ENCODE measurements at places on chromosomes 3 and 15. TPM values are rescaled to one million over a fixed set of nuclear protein-coding genes. Genes with fewer than 3 reads are reported as not detected.

DNA sequence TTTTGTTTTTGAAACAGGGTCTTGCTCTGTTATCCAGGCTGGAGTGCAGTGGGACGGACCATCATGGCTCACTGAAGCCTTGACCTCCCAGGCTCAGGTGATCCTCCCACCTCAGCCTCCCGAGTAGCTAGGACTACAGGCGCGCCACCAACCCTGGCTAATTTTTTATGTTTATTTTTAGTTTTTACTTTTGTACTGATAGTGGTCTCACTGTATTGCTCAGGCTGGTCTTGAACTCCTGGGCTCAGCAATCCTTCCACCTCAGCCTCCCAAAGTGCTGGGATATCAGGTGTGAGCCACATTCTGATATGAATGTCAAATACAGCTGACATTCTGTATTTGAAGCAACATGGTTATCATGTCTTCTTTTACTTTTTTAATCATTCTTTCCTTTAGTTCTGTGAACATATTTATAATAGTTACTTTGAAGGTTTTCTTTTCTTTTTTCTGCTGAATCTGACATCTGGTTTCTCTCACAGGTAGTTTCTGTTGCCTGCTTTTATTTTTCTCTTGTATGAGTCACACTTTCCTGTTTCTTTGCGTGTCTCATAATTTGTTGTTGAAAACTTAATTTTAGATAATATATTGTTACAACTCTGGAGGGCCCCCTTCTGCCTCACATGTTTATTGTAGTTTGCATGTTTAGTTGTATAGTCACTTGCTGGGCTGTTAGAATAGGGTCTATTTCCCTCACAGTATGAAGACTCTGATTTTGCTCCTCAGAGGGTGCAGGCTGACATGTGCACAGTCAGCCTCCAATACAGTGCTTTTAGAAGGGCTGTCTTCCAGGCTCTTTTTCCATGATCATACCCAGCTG, 8.4 kb upstream of the CNTN4 start:
- no peak for DNase-seq

- DNase-seq, result no peak
These were observed 9.3 kb upstream of the SLC12A8 start for GRCh38 chr3:125221831-125222230.

DNA sequence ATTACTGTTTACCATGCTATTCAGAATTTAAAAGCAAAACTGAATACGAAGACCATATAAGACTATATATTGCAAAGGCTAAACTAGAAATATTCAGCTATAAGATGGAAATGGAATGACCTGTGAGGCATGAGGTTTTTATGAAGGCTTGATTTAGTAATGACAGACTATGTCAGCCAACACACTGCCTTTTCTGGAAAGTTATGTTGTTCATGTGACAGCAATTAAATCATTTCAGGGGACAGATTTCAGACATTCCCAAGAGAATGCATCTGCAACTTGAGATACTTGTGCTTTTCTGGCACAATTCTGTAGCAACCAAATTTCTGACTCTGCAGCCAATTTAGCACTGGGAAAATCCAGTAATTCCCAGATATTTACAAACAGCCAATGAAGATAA, 8.6 kb upstream of the GATM start:
- DNase-seq, result no peak

DNA sequence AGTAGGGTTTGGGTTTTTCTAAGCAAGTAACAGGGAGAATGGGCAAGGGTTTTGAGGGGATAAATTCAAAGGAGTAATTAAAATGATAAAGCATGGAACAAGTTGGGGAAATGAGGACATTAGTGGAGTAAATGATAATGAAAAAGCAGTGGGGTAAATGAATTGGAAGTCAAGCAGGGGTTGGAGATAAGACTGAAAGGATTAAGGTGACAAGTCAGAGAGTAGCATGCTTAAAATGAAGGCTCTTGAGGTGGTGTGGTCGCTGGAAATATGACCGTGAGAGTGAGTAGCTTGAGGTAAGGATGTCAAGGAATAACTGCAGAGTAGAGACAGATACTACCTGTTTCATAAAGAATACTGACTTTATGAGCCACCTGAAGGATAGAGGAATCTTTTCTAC, 408.5 kb downstream of the TBC1D5 start:
- DNase-seq, result no peak

ISLR2 gene
- total RNA-seq, result not detected

- DNase-seq, result no peak
These were observed 60.5 kb upstream of the TFRC start for GRCh38 chr3:196142202-196142956.

GRCh38 chr15:45143056-45143455, 13.3 kb downstream of the DUOX1 start:
- DNase-seq, result no peak

FHIT gene
- total RNA-seq, result 37.0 TPM

GRCh38 chr15:73753250-73754130, at the start of gene INSYN1:
Gene INSYN1, minus strand, starts transcription at chr15:73753351. Its CDS starts 2,221 bp downstream, at chr15:73751130.
- no peak for DNase-seq

COL6A5 gene
- total RNA-seq, result not detected

CCR9 gene
- total RNA-seq, result not detected

ACVR2B gene
- total RNA-seq, result 8.4 TPM

GRCh38 chr3:189222927-189223636, 51.3 kb downstream of the TPRG1 start:
- DNase-seq, result no peak

DNA sequence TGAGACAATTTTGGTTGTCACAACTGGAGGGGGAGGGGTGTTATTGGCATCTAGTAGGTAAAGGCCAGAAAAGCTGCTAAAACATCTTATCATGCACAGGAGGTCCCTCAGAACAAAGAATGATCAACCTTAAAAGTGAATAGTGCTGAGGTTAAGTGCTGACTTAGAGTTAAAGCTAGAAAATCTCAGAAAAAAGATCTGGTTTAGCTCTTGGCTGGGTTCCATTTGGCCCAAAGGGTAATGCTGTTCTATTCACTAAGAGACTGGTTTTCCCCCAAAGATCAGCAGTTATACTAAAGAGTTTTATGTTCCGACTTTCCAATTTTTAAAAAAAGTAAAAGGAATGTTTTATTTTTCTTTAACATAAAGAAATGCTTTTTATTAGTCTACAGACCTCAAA, 15.6 kb downstream of the DCBLD2 start:
- no peak for DNase-seq

ZMYND10 gene
- 4.1 TPM for total RNA-seq

DNA sequence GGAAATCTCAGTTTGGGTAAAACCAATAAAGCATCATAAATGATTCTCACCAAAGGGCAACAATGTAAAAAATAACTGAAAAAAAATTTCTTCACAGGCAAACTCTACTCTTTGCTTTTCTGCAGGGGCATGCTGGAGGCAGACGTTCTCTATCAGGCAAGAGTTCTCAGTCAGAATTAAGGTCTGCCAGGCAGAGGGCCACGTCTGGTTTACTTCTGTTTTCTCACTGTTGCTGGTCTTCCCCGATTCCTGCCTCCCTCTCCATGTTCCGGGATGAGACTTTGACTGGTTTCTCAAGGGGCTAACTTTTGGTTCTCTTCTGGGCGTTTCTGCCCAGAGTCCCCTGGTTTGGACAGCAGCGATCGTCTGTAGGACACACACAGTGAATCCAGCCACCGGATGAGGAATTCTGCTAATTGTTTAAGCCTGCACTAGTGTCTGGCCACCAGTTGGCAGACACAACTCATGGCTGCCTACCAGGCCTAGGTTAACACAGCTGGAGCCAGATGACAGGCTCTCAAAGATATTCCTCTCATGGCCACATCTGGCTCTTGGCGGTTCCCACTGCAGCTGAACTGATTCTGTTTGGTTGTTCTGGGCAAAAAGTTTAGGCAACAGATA, 273.1 kb downstream of the FOXP1 start:
- no peak for DNase-seq

GRCh38 chr3:183857863-183858262, 26.8 kb downstream of the PARL start:
- DNase-seq, result no peak

NLGN1 gene
- total RNA-seq, result not detected

DNA sequence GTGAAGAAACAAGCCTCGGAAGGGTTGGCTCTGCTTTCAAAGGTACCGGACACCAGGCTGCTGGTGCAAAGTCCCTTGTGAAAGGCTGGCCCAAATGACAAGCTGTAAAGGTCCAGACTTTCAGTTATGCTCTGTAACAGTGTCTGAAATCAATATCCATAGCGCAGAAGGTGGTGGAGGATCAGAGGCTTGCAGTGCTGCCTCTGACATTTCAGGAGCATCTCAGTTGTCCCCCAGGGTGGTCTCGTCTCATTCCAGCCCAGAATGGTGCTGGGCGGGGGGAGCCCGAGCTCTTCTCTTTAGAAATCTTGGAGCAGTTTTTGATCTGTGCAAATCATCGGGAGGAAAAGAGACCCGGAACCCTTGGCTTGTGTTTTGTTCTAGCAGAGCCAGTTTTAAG, 402.3 kb upstream of the RGMA start:
- DNase-seq, result no peak

Data from activated naive CD4-positive, alpha-beta T cell treated with anti-CD3 and anti-CD28 coated beads, Interleukin-2, amount 50 U/mL, for 72 hours (primary cell).